ENCODE measurements at places on chromosomes 7 and 10. TPM values are rescaled to one million over a fixed set of nuclear protein-coding genes. Genes with fewer than 3 reads are reported as not detected.

GRCh38 chr7:1229956-1230355 is 2.7 kb upstream of the UNCX start:
- peak; percentile 77 for DNase-seq

Gene ZNF316
- 7.2 TPM for polyA plus RNA-seq

GRCh38 chr10:128522551-128523308 is 396.5 kb upstream of the MKI67 start:
- DNase-seq, result peak; percentile 24

GRCh38 chr7:3321745-3322144 is 20.7 kb downstream of the SDK1 start:
- no peak for DNase-seq

Gene GRK5
- polyA plus RNA-seq, result 7.3 TPM

GRCh38 chr7:44103923-44104859 is at the start of gene AEBP1:
AEBP1 (plus strand) TSS chr7:44104345; CDS start chr7:44104666, 321 bp downstream.
- peak; percentile 86 for DNase-seq

GRCh38 chr10:6885284-6885683 is 305.2 kb upstream of the PRKCQ start:
- DNase-seq, result no peak

Gene ZNF804B
- polyA plus RNA-seq, result not detected

Gene ZNF727
- not detected for polyA plus RNA-seq

Gene PHYHIPL
- polyA plus RNA-seq, result 19.2 TPM

- no peak for DNase-seq
Measured at GRCh38 chr10:6197321-6197720, 5.4 kb upstream of the PFKFB3 start.

DNA sequence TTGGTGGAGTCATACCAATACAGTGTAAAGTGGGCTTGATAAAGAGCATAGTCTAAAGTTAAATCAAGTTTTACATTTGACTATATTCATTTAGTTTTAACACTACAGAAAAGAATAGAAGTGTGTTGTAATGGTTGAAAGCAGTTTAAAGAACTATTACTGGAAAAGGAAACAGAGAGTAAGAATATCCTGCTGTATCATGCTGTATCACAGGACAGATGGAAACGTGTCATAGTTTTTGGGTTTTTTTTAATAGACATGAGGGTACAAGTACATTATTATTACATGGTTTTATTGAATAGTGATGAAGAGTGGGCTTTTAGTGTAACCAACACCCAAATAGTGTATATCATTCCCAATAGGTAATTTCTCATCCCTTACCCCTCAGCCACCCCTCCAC is 944.3 kb downstream of the LRMDA start:
- DNase-seq, result no peak

Gene MORN4
- polyA plus RNA-seq, result 21.2 TPM

Gene MSS51
- polyA plus RNA-seq, result 0.95 TPM

GRCh38 chr10:94138391-94138790 is 144.7 kb downstream of the PLCE1 start:
- DNase-seq, result no peak

Gene PITX3
- polyA plus RNA-seq, result 0.39 TPM

Gene CRYGN
- not detected for polyA plus RNA-seq

DNA sequence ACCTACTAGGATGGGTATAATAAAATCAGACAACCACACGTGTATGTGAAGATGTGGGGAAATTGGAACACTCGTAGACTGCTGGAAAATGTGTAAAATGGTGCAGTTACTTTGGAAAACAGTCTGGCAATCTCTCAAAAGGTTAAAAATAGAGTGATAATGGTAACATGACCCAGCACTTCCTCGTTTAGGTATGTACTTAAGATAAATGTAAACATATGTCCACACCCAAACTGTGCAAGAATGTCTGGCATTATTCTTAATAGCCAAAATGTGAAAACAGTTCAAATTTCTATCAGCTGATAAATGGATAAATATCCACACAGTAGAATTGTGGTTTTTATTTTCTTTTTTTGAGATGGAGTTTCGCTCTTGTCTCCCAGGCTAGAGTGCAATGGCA is 272.8 kb downstream of the ZNF248 start:
- no peak for DNase-seq

GRCh38 chr10:132145521-132146185 is 41.1 kb upstream of the DPYSL4 start:
- DNase-seq, result peak; percentile 39

DNA sequence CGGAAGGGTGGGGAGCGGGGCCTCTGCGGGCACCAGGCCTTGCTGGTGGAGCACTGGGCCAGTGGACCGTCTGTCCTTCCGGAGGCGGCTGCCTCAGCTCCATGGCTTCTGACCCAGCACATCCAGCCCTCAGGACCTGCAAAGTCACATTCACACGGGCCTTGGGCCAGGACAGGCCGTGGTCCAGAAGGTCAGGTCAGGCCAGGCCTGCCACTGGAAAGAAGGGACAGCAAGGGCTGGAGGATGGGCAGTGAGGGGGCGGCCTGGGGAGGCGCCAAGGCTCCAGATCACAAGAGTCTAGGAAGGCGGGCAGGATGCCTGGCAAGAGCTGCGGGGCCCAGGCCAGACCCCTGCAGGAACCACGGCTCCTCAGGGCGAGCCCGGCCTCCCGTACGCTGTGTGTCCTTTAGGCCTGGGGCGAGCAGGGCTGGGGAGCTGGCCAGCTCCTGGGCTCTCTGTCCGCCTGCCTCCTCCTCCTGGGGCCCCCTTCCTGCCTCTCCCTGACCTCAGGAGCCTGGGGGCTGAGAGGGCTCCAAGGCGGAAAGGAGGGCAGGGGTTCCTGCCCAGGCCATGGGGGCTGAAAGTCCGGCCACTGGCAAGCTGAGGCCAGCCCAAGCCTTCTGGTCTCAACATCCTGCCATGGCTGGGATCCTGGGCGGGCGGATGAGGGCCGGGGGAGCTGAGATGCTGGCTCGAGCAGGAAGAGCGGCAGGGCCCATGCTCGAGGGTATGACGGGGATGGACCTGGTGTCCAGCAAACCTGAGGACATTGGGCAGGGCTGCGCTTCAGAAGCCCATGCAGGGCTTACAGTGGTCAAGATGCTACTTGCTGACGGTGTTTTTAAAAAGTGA is 225.8 kb downstream of the ELFN1 start:
- DNase-seq, result no peak

DNA sequence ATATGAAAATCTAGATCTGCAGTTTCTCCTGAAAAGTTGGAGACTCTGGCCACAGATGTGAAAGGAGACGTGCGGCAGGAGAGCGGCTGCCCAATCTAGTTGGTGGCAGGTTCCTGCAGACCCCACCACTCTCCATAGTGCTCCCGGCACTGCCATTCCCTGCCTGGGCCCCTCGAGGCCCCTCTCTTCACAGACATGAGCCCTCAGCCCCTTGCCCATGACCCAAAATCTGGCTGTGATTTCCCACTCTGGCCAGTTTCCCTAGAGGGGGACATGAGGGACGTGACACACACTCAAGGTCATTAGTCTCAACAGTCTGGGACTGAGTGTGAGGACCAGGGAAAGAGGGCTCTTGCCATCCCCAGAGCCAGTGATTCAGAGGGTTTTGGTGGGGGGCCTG is 138.7 kb downstream of the PTPN20 start:
- DNase-seq, result no peak

Gene ATRNL1
- polyA plus RNA-seq, result 2.4 TPM

- no peak for DNase-seq
Measured at GRCh38 chr10:101155896-101156295, 24.8 kb downstream of the TLX1 start.

DNA sequence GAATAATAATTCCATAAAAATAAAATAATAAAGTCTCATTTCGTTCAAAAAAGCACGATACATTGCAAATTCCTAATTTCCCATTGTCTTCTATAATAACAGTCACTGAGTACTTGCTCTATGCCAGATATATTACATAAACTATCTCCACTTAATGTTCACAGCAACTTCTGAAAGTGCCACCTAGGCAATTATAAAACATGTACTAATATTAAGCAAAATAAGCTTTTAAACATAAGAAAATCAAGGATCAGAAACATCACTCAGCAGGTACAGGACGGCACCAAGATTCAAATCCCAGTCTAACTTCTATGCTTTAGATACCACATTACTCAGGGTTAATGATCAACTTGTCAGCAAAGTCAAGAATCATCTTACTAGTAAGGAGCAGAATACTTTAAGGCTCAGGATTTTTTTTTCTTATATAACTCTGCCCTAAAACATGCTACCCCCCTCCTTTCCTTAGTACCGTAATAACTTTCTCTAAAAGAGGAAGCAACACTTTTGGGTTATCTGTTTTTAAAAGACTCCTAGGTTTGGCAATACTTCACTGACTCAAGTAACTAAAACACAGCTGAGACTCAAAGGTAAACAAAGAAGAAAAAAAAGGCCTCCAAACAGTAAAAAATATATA is 51.3 kb downstream of the USP6NL start:
- DNase-seq, result no peak

DNA sequence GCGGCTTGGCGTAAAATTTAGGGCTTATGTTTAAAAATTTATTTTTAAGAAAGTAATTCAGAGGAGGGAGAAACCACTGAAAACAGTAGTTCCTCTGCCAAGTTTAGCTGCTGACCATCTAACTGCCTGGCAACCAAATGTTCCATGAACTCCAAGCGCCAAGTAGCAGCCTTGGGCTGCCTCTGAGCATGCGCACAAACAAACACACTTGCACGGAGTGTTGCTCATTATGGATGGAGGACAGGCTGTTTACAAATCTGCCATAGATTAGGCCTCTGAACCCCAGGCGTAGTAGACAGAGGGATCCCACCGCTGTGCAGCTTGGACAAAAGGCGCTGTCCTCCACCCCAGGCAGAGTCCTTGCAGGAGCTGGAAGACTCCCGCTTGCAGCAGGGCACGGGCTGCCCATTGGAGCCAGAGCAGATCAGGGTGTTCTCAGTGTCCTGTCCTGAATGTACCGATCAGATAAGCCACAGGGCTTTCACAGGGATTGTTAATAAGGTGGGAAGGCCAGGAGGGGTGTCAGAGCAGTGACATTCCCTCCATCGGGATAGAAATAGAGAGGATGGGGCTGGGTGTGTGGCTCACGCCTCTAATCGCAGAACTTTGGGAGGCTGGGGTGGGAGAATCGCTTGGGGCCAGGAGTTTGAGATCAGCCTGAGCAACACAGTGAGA is 47.7 kb upstream of the LYZL1 start:
- no peak for DNase-seq

GRCh38 chr10:33937036-33937730 is 602.7 kb upstream of the NRP1 start:
- DNase-seq, result peak; percentile 68

Gene CYP2C8
- polyA plus RNA-seq, result 0.69 TPM

Gene CYP3A7
- polyA plus RNA-seq, result 0.69 TPM

- no peak for DNase-seq
Measured at GRCh38 chr10:7944215-7944480, 110.3 kb upstream of the GATA3 start.

GRCh38 chr10:3900391-3900790 is 115.4 kb upstream of the KLF6 start:
- no peak for DNase-seq

GRCh38 chr10:125011926-125012705 is 70.2 kb downstream of the ZRANB1 start:
- DNase-seq, result no peak

DNA sequence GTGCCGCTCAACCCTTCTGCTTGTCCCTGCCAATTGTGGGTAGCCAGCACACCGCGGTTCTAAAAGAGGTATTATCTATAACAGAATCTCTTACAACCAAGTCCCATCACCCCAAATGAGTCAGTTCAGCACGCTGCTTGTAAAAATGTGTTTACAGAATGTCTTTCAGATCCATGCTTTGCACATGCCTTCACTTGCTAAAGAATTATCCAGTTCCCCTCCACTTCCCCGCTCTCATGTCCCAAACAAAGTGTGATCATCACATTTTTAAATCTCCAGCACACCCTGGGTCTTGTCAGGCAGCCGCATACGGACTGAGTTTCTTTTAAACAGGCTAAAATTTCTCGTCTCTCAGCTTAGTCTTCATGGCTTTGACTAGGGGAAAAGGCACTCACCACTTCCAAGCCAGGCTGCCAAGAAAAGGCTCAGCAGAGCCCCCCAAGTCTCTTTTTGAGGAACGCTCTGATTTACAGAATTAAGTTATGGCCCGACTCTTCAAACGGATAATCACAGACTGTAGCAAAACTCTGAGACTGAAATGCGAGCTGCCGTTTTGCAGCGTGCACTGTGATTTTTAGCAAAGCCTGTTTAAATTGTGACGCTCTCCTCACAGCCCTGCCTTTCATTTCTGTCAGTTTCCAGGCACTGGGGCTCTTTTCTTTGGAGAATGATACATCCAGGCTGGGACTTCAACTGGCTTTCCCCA is 29.8 kb upstream of the FGFR2 start:
- DNase-seq, result no peak

DNA sequence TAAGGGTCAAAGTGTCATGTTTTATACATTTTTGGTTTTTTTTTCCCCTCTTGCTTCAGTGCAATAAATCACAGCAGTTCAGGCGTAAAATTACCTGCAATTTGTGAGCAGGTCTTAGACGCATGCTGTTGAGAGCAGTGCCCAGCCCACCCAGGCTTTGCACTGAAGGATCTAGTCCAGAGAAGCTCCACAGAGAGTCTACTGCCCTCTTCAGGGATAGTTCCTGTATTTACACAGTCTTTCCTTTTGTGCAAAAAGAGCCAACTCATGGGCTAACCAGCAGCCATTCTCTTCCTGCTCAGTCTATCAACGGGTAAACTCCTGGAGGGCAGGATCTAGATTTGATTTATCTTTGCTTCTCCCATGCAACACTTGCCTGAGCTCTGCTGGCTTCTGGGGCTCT is 82.2 kb upstream of the NAMPT start:
- DNase-seq, result no peak

- DNase-seq, result no peak
Measured at GRCh38 chr10:133117688-133118071, 30.0 kb downstream of the ADGRA1 start.

DNA sequence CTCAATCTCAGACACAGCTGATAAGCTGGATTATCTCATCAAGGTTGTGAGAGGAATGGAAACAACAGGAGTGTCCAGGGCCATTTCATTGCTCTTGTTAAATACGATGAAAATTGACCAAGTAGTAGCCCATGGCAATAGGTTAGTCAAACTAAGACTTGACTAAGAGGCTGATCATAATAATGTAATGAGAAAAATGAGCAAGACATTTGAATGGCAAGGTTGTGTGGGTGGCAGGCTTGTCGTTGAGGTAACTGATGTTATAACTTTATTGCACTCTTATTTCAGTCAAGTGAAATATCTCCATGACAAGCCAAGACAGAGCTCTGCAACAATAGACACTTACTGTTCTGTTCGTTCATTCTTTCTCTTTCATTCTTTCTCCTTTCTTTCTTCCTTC is 532.0 kb downstream of the GATA3 start:
- no peak for DNase-seq

Gene IFIT1B
- not detected for polyA plus RNA-seq

Gene UPK3B
- polyA plus RNA-seq, result 0.15 TPM

GRCh38 chr7:45599851-45600706 is 25.9 kb downstream of the ADCY1 start:
- no peak for DNase-seq

Gene LEP
- not detected for polyA plus RNA-seq

Gene WASHC2C
- 17.4 TPM for polyA plus RNA-seq

Gene PTF1A
- polyA plus RNA-seq, result not detected

Gene ABCB4
- polyA plus RNA-seq, result 2.0 TPM

Gene CHN2
- 7.4 TPM for polyA plus RNA-seq

Gene IFIT1
- polyA plus RNA-seq, result 40.9 TPM

Gene PLCE1
- 5.9 TPM for polyA plus RNA-seq

- no peak for DNase-seq
Measured at GRCh38 chr7:117012696-117013095, 59.4 kb downstream of the ST7 start.

All from kidney (tissue), 22 donors.